T-cell (primary cell): ENCODE measurements at places on chromosomes 2 and 18.

DNA sequence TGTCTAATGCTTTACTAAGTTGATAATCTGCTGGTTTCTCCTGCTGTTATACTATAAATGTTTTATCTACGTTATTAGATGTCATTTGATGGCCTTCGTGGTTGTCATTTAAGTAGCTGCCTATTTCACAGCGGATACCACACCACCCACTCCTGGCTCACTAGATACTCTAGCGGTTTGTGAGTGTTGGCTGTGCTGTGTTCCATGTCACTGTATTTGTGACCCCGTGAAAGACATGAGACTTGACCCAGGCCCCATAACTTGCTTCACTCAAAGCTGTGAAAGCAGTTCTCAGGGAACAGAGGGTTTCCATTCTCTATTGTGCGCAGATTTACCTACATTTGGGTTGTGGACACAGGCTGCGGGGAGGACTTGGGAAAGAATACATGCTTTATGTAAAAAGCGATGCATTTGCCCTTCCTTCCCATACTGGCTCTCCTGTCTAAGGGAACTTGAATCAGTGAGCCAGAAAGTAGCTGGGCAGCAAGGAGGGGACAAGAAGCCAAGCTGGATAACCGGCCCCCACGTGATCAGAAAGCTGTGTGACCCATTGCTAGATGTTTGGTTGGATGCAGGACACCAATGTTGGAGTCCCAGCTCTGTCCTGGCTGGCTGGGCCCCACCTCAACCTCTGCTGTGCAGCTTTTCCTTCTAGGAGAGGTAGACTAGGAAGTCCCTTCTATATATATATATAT, 52.2 kb downstream of the PLB1 start:
- DNase-seq = no peak

- DNase-seq = no peak
Observed at GRCh38 chr2:98937906-98938305, 1.9 kb upstream of the CRACDL start.

DNA sequence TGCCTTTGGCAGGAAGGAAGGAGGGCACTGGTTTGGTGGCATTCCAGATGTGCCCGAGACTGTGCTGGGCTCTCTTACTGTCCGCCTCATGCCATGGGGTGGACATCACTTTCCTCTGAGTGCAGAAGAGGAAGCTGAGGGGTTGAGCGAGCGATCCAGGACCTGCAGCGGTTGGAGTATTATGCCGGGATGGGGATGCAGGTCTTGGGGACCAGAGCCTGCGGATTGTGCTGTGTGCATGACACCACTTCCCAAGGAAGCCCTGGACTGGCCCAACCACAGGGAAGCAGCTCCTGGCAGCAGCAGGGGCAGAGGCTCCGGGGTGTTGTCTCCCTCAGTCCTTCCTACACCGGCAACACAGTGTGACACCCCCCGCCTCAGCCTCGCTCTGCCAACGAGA, 44.5 kb downstream of the ATP6V1C2 start:
- no peak for DNase-seq

GRCh38 chr2:118580651-118581050, 266.8 kb downstream of the EN1 start:
- DNase-seq = no peak

- no peak for DNase-seq
Observed at GRCh38 chr2:107258531-107259407, 372.8 kb upstream of the ST6GAL2 start.

DNA sequence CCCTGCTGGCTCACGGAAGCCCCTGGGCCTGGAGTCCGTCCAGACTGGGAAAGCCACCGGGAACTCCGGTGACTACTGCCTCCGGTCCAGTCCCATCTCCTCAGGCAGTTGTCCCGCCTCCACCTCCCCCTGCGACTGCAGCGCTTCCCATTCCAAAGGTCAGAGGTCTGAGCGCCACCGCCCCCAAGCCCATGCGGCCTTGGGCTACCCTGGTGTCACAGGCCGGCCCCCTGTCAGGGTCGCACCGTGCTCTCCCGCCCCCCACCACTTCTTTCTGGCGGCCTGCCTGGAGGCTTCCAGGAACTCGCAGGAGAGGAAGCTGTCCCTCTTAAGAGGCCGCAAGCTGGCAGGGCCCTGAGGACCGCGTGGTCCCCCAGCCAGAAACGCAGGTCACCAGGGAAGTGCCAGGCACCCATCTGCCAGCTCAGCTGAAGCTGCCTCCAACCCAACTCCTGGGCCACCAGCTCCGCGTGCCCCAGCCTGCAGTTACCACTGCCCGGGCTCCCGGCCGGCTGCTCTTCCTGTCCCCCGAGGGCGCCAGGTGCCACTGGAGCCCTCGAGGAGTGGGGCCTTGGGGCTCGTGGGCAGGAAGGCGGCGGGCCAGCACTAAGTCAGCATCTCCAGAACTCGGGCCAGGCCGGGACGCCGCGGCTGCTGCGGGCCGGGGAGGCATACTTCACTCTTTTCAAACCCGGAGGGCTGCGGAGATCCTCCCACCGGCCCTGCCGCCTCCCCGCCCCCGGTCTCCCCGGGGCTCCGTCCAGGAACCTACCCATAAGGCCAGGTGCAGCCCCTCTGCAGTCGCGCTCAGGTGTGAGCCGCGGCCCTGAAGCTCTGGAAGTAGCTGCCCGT, 83.3 kb upstream of the POMC start:
- DNase-seq = peak; percentile 53

GRCh38 chr18:46591783-46592391, 65.1 kb downstream of the LOXHD1 start:
- DNase-seq = no peak

DNA sequence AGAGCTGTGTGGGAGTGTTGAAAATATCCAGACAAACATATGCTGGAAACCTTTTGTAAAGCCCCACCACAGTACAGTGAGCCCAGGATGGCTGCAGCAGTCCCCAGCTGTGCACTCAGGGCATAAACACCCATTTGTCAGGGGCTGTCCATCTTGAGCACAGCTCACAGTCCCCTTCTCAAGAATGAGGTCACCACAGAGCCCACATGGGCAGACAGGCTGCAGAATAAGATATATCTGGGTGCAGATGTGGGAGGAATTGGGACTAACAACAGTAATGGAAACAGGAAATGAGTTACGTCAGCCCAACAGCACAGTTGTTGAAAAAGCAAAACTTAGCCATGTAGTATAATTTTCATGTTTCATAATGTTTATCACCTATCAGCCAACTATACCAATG, 219.6 kb downstream of the ETAA1 start:
- no peak for DNase-seq

GRCh38 chr2:56410140-56410539, 226.3 kb downstream of the CCDC85A start:
- no peak for DNase-seq

DNA sequence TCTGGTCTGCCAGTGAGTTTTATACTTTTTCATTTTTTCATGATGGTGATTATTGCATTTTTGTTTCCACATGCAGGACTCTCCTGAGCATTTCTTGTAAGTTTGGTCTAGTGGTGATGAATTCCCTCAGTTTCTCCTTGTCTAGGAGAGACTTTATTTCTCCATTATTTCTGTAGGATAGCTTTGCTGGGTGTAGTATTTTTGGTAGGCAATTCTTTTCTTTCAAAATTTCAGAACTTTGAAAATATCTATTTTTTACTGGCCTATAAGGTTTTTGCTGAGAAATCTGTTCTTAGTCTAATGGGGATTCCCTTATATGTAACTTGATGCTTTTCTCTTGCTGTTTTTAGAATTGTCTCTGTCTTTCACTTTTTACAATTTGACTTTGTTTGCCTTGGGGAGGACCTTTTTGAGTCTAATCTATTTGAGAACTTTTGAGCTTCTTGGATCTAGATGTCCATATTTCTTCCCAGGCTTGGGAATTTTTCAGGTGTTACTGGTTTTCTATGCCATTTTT, 149.1 kb downstream of the UBR3 start:
- DNase-seq = no peak

GRCh38 chr2:167856190-167856589, 391.2 kb downstream of the STK39 start:
- DNase-seq = no peak

DNA sequence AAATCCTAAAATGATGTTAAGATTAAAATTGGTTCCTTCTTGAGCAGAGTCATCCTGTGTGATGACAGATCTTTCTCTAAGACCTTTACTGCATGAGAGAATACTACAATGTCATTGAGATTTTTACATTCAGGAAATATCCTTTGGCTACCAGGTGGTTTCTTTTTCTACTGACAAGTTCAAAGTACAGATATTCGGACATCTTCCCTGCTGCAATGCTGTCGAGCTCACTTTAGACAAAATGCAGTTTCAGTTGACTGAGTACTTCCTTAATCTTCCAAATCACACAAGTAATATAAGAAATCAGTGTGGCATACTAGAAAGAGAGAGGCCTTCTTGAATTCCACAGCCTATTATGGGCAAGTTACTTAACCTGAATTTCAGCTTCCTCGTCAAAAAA, 207.9 kb upstream of the ACVR2A start:
- DNase-seq = no peak

DNA sequence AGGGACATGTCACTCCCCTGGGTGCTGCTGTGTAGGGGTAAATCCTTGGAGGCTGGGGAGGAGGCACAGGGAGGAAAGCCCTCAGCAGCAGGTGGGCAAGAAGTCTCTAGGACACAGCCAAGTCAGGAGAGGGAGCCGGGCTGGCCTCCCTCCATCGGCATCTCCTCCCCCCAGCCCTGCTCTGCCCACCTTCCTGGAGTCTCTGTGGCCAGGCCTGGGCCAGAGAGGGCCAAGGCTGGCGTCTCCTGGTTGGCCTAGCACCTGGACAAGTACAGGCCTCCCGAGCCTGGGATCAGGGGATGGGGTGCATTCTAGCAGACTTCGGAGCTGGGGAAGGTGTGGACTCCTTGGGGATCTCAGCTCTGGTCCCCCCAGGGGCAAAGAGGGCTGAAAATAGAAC, 1.8 kb downstream of the SPEG start:
- no peak for DNase-seq

DNA sequence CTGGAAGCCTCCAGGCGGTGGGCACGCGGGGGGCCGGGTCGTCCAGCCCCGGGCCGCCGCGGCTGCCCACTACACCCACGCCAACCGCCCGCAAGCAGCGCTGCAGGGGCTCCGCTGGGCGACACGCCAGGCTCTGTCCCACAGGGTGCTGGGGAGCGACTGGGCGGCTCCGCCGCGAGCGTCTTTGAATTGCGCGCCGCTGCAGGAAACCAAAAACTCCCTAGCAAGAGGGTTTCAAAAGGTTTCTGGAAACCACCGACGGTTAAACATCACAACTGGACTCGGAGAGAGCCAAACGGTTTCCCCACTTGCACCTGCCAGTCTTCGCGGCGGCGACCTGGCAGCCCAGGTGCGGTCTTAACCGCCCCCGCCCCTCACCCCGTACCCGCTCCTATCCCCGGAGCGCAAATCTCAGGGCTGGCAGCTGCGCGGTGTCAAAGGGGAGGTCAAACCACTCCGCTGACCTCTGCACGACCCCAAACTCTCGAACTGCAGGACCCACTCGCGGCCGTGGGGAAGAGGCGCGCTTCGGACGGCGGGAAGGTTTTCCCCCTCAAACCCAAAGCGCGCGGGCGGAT, 1.0 kb downstream of the CXCR4 start:
- peak; percentile 78 for DNase-seq

DNA sequence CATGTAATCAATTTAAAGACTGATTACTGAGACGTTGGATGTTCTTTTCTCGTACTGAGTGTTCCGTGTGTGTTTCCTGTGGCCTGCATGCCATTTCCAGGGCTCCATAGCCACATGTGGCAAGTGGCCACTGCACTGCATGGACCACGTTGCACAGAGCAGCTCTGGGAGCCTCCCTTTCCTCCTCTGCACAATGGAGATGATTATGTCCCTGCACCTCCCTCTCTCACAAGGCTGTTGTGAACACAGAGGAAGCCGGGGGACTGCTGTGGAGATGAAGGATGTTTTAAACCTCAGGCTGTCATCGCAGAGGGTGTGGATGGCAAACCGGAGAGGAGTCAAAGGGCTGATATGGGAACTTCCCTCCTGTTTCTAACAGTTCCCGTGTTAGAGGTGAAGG, 87.7 kb downstream of the TGOLN2 start:
- DNase-seq = no peak

DNA sequence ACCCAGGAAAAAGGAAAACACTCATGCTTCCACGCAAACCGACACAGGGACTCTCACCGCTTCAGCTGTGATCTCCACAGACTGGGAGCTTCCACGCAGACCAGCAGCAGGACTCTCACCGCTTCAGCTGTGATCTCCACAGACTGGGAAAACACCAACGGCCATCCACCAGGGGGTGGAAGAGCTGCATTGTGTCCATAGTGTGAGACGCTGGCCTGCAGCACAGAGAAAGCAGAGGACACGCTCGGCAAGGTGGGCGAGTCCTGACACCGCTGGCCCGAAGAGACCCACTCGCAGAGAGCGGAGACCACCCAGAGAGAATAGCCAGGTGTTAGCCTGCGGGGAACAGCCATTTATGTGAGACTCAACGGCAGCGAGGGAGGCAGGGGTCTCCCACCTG, 42.5 kb upstream of the NFATC1 start:
- DNase-seq = no peak

GRCh38 chr2:3420076-3420768, 40.7 kb downstream of the TRAPPC12 start:
- DNase-seq = no peak

DNA sequence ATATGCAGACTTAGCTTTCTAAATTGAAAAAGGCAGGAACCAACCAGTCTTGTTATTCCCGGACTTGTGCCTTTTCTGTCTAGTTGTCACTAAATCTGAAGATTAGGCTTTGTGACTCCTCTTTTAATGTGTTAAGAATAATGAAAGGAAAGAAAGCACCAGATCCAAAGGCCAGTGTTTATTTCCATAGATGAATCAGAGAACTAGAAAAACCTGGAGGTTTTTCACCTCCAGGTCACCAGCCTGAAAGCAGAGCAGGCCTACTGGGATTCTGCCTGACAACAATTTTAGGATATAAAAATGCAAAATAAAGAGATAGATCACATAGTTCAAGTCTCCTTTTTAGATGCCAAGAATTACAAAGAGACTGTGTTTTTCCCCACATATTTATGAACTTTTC, 160.4 kb downstream of the GULP1 start:
- no peak for DNase-seq

- DNase-seq = no peak
Observed at GRCh38 chr2:71604726-71605120, 151.4 kb downstream of the DYSF start.

DNA sequence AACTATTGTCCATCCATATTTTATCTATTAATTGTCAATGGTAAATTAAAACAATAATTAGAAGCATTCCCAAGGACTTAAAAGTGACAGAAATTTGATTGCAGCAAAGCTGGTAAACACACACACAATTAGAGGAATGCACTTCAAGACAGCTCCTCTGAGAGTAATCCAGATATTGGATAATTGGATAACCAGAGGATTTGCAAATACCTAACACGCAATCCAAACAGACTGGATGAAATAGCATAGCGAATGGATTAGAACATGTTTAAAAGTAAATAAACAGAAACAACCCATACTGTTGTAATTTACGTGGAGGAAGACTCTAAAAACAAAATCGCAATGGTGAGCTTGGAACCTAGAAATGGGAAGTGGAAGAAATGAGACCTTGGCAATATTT, 239.8 kb downstream of the METTL4 start:
- DNase-seq = no peak

DNA sequence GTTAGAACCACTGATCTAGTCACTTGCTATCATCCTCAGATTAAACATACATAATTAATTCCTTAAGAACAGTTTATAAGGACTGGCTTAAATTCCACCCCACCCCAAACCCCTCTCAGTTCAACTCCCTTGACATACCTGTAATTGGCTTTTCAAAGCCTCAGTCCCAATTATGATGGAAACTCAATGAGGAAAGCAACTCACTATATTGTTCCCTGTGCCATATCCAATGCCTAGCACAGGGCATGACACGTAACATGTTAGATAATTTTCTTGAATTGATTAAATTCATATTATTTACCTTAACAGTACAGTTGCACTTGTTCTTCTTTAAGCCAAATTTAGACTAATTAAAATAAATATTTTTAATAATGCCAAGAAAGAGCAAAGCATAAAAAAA, 465.1 kb upstream of the CHAC2 start:
- no peak for DNase-seq
